ENCODE measurements at places on chromosomes 2 and 18. TPM values are rescaled to one million over a fixed set of nuclear protein-coding genes. Genes with fewer than 3 reads are reported as not detected.

The MPP4 gene
- total RNA-seq = not detected

GRCh38 chr2:143258126-143258892, 129.1 kb downstream of the ARHGAP15 start:
- H3K4me1 ChIP-seq = peaks cover 59% of the 10 kb centered on the region
- H3K27ac ChIP-seq = peak overlapping the region; percentile 96
- peak; percentile 36 for DNase-seq
- H3K4me3 ChIP-seq = peak overlapping the region; percentile 75

The ANKRD30B gene
- total RNA-seq = not detected

DNA sequence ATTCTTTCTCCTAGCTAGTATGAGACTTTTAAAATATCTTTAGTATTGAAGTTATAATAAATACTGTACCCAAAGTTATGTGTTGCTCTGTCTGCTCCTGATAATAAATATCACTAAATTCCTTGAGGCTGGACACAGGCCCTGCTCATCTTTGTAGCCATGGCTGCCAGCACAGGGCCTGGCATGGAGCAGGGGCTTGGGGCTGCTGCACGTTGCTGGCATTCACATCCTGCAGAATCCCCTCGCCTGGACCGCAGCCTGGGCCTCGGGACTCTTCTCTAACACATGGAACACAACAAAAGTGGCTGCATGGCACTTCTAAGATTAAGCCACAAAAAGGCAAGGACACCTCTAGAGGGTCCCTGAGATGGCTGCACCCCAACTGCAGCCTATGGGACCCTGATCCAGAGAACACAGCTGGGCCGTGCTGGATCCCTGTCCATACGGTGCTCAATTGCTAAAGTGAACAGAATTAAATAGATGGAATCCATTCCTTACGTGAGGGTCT, 477.5 kb upstream of the MYT1L start:
- no peak for DNase-seq
- no peaks in the 10 kb centered on the region for H3K36me3 ChIP-seq
- H3K4me1 ChIP-seq = no peaks in the 10 kb centered on the region
- no peak overlapping the region for H3K27ac ChIP-seq

The EVX2 gene
- total RNA-seq = not detected

DNA sequence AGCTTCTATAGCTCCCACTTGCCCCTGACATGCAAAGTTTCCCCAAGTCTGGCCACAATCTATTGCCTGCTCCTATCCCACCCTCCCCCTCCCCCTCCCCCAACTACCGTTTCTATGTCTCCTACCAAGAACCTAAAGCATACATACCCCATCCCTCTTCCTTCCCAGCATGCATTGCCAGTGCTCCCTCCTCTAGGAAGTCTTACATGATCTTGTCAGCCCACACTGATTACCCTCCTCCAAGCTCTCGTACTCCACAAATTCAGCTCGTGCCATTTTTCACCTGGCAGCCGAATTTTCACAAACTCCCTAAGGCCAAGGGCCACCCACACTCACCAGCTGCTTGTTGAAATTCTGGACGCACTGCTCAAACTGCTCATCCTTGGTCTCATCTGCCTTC, 30.7 kb downstream of the BIN1 start:
- H3K27ac ChIP-seq = peak overlapping the region; percentile 68
- peaks cover 37% of the 10 kb centered on the region for H3K4me1 ChIP-seq
- DNase-seq = no peak
- H3K27me3 ChIP-seq = no peaks in the 10 kb centered on the region

- H3K4me1 ChIP-seq = no peaks in the 10 kb centered on the region
- no peak overlapping the region for H3K27ac ChIP-seq
- DNase-seq = no peak
- H3K27me3 ChIP-seq = peaks cover 21% of the 10 kb centered on the region
- no peak overlapping the region for H3K4me3 ChIP-seq
Observed at GRCh38 chr2:234571620-234572407, 74.9 kb upstream of the ARL4C start.

The LHCGR gene
- total RNA-seq = not detected

DNA sequence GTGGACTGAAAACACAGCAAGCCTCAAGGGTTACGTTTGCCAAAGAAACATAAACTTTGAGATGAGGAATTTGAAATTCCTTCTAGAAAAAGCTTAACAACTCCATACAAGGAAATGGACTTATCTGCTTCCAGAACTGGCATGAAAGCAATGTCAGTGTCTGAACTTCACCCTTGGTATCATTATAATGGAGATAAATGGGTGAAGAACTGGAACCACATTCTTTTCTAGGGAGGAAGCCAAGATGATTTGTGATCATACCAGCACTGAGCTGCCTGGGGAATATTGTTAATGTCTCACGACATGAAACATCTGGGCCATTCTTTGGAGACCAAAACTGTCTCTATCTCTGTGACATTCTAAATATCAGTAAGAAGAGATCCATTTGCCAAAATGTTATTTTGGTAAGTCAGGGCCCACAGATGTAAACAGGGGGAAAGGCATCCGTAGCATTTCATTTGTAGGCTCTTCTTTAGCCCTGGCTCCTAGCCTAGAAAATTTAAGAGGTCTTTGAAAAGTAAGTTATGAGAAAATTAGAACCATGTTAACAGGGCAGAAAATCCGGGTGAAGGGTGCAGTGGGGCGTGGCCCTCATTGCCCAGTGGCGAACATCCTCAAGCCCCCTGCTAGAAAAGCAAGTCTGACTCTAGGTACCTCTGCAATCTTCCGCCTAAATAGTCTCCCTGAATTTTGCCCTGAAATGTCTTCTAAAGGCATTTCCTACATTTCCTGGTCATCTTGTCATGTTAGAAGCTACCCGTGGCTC, 295.3 kb upstream of the EPAS1 start:
- H3K36me3 ChIP-seq = peaks cover 14% of the 10 kb centered on the region
- no peak for DNase-seq
- H3K27ac ChIP-seq = no peak overlapping the region
- peaks cover 2% of the 10 kb centered on the region for H3K4me1 ChIP-seq

The RFTN2 gene
- total RNA-seq = 0.08 TPM

The GBX2 gene
- total RNA-seq = not detected

The COL6A3 gene
- 0.19 TPM for total RNA-seq

- no peak for DNase-seq
- no peak overlapping the region for H3K27ac ChIP-seq
- H3K4me1 ChIP-seq = peaks cover 4% of the 10 kb centered on the region
- no peak overlapping the region for H3K4me3 ChIP-seq
Observed at GRCh38 chr2:110979471-110980338, 141.0 kb upstream of the BCL2L11 start.

DNA sequence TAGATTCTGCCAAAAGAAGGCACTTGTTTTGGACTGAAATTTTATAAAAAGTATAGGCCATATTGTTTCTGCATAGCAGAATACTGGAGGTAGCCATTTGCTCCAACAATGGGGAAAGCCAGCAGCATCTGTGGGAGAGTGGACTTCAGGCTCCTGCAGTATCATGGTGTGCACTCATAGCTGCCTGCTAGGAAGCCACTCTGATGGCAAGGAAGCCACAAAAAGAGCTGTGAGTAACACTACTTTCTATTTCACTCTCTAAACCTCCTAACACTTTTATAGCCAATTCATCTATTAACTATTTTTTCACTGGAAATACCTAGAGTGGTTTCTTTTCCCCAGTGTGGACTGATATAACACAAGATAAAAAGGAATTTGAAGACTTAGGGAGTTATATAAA, 144.4 kb upstream of the KCNJ3 start:
- no peak overlapping the region for H3K4me3 ChIP-seq
- DNase-seq = no peak
- no peaks in the 10 kb centered on the region for H3K36me3 ChIP-seq
- no peaks in the 10 kb centered on the region for H3K4me1 ChIP-seq

GRCh38 chr2:57862727-57863126, 183.9 kb upstream of the VRK2 start:
- no peak for DNase-seq
- H3K36me3 ChIP-seq = no peaks in the 10 kb centered on the region
- H3K27me3 ChIP-seq = peaks cover 7% of the 10 kb centered on the region
- no peak overlapping the region for H3K4me3 ChIP-seq

The PUM2 gene
- 133 TPM for total RNA-seq

DNA sequence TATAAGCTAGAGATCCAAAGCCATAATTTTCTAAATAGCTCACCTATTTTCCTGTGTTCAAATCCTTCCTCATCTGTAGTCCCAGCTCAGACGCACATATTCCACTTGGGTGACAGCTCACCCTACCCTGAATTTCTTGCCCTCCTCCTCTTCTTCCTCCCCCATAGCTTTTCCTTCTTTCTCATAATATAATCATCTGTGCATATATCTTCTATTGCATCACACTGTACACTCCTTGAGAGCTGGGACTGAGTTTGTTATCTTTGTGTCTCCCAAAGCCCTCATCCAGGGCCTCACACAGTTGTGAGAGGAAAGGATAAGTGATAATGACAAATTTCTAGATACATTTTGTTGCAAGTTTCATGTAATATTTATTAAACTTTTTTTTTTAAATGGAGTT, 55.9 kb upstream of the RTN4 start:
- no peaks in the 10 kb centered on the region for H3K36me3 ChIP-seq
- no peak overlapping the region for H3K4me3 ChIP-seq
- H3K27ac ChIP-seq = no peak overlapping the region
- no peaks in the 10 kb centered on the region for H3K4me1 ChIP-seq
- no peak for DNase-seq

GRCh38 chr2:11482473-11483035, 16.6 kb upstream of the E2F6 start:
- no peak overlapping the region for H3K4me3 ChIP-seq
- peaks cover 3% of the 10 kb centered on the region for H3K36me3 ChIP-seq
- H3K27me3 ChIP-seq = peaks cover 52% of the 10 kb centered on the region
- peaks cover 8% of the 10 kb centered on the region for H3K4me1 ChIP-seq
- H3K27ac ChIP-seq = no peak overlapping the region
- DNase-seq = no peak

The LCT gene
- 0.14 TPM for total RNA-seq

DNA sequence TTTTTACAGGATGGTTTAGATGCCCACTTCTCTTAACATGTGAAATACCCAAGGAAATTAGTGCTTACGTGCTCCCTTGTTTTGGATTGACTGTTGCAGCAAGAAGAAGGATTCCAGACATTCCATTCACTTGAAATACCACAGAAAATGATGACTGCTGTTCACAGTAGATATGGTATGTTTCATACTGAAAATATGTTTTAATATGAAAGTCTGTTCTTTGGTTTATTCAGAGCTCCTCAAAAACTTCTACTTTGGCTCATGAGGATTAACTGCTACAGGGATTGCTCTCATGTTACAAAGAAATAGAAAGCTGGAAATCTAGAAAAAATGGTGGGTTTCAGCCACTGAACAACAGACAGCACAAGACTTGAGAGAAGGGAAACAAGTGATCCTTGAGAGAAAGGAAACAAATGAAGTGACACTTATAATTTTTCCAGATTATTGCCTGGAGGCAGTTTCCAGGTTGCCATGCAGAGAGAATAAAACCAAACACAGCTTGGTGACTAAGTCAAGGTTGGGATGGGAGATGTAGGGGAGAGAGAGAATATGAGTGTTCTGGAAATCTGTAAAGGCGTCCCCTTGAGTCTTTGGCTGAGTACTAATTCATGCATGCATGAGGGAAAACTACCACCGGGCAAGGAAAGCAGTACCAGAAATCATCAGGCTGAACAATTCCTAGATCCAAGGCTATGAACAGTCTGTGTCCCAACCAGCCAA, 348.1 kb downstream of the CLIP4 start:
- H3K4me1 ChIP-seq = no peaks in the 10 kb centered on the region
- H3K27ac ChIP-seq = no peak overlapping the region
- H3K4me3 ChIP-seq = no peak overlapping the region
- H3K27me3 ChIP-seq = peaks cover 23% of the 10 kb centered on the region

DNA sequence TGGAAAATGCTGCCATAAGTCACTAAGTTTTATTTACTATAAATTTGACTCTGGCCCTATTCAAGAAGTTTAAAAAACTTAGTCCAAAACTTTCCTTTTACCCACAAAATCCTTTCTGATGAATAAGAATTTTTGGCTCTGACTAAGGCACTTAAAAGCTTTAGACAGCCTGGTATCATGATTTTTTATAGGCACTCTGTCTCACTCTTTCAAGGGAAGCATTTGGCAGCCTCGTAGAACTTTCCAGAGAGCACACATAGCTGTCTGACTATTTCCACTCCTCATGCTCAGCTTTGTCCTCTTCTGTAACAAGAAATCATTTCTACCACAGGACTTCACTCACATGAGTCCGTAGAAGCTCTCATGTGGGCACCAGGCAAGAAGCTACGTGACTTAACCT, 32.3 kb upstream of the XDH start:
- no peak overlapping the region for H3K27ac ChIP-seq
- DNase-seq = no peak
- peaks cover 11% of the 10 kb centered on the region for H3K27me3 ChIP-seq
- no peak overlapping the region for H3K4me3 ChIP-seq
- no peaks in the 10 kb centered on the region for H3K36me3 ChIP-seq

DNA sequence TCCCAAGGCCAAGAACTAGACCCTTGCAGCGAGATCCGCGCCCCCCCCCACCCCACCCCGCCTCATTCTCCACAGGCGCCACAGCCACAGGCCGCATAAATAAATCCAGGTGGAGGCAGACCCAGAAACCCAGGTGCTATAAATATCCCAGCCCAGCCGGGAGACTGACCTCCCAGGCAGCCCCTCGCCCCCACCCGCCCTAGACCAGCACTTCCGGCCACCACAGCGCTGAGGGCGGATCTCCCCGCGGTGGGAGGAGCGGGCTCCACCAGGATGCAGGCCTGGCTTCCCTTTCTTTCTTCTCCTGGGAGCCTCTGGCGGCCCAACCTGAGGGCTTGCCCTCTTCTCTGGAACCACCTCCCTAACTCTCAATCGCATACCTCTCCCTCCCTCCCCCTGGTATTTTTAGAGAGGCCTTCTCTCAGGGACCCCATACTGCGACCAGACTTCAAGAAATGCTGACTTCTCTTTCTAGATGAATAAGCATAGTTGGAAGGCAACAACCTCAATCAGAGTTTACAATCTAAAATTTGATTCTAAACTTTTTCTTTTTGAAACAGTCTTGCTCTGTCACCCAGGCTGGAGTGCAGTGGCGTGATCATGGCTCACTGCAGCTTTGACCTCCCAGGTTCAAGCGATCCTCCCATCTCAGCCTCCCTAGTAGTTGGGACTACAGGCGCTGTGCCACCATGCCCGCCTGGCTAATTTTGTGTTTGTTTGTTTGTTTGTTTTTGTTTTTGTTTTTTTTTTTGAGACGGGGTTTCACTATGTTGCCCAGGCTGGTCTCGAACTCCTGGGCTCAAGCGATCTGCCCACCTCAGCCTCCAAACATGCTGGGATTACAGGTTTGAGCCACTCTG, 55.0 kb downstream of the PKDCC start:
- H3K27me3 ChIP-seq = no peaks in the 10 kb centered on the region
- peak overlapping the region; percentile 94 for H3K27ac ChIP-seq
- H3K36me3 ChIP-seq = peaks cover 2% of the 10 kb centered on the region
- DNase-seq = peak; percentile 63

- H3K4me3 ChIP-seq = no peak overlapping the region
- H3K36me3 ChIP-seq = no peaks in the 10 kb centered on the region
- no peak for DNase-seq
- H3K27me3 ChIP-seq = no peaks in the 10 kb centered on the region
Observed at GRCh38 chr2:134773759-134774742, 55.3 kb upstream of the TMEM163 start.

The ADAM17 gene
- 24.7 TPM for total RNA-seq

GRCh38 chr2:218871345-218872302, 9.0 kb upstream of the WNT10A start:
- no peaks in the 10 kb centered on the region for H3K36me3 ChIP-seq
- H3K4me3 ChIP-seq = peak overlapping the region; percentile 73
- H3K4me1 ChIP-seq = peaks cover 8% of the 10 kb centered on the region
- no peak for DNase-seq
- H3K27me3 ChIP-seq = peaks cover 73% of the 10 kb centered on the region
- no peak overlapping the region for H3K27ac ChIP-seq

- DNase-seq = no peak
- H3K27ac ChIP-seq = no peak overlapping the region
- peaks cover 13% of the 10 kb centered on the region for H3K36me3 ChIP-seq
- H3K4me3 ChIP-seq = no peak overlapping the region
- peaks cover 6% of the 10 kb centered on the region for H3K4me1 ChIP-seq
- H3K27me3 ChIP-seq = peaks cover 9% of the 10 kb centered on the region
Observed at GRCh38 chr2:173119069-173119807, 43.6 kb downstream of the MAP3K20 start.
